Progenitor cell of endocrine pancreas (in vitro differentiated cells): ENCODE measurements at places on chromosomes 4 and X. TPM values are rescaled to one million over a fixed set of nuclear protein-coding genes. Genes with fewer than 3 reads are reported as not detected.

SPANXC gene
- total RNA-seq = not detected in 2 replicates

- no peaks in the 10 kb centered on the region for H3K27me3 ChIP-seq
- no peak overlapping the region for H3K27ac ChIP-seq
- no peak for DNase-seq
- H3K4me1 ChIP-seq = peaks cover 4% of the 10 kb centered on the region
- no peaks in the 10 kb centered on the region for H3K36me3 ChIP-seq
Measured at GRCh38 chr4:165394275-165394674, 15.5 kb downstream of the CPE start.

GRCh38 chrX:41515376-41515775, 68.2 kb downstream of the NYX start:
- H3K4me3 ChIP-seq = no peak overlapping the region
- no peak overlapping the region for H3K27ac ChIP-seq
- DNase-seq = no peak
- peaks cover 3% of the 10 kb centered on the region for H3K36me3 ChIP-seq
- H3K27me3 ChIP-seq = no peaks in the 10 kb centered on the region

DNA sequence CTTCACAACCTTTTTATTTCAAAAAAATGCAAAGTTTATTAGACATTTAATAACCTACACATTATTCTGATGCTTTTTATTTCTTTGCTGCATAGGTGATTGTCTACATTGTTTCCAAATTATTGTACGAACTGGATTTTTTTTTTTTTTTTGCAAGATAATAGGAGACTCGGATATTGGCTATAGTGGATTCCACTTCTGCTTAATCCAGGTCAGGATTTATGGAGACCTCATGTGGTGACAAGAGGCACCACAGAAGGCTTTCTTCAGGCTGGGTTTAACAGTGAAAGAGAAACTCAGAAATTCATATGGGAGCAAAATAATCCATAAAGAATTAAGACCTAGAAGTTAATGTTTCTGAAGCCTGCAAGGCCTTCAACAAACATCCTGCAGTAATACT, 2.4 kb upstream of the SLIT2 start:
- H3K4me3 ChIP-seq = no peak overlapping the region
- no peak for DNase-seq
- no peak overlapping the region for H3K27ac ChIP-seq
- H3K36me3 ChIP-seq = no peaks in the 10 kb centered on the region

HAND2 gene
- total RNA-seq = 2.5 and 3.9 TPM in 2 replicates

GRCh38 chrX:47844117-47844516, 7.4 kb downstream of the ZNF81 start:
- H3K27ac ChIP-seq = no peak overlapping the region
- no peak overlapping the region for H3K4me3 ChIP-seq
- peaks cover 11% of the 10 kb centered on the region for H3K4me1 ChIP-seq
- H3K36me3 ChIP-seq = peaks cover 7% of the 10 kb centered on the region
- DNase-seq = no peak
- H3K27me3 ChIP-seq = no peaks in the 10 kb centered on the region

SERPINA7 gene
- not detected in 2 replicates for total RNA-seq

GRCh38 chrX:126820700-126821420, 1.3 kb downstream of the PRR32 start:
- H3K4me1 ChIP-seq = peaks cover 3% of the 10 kb centered on the region
- no peak overlapping the region for H3K27ac ChIP-seq
- H3K27me3 ChIP-seq = no peaks in the 10 kb centered on the region
- H3K4me3 ChIP-seq = no peak overlapping the region
- no peak for DNase-seq

DNA sequence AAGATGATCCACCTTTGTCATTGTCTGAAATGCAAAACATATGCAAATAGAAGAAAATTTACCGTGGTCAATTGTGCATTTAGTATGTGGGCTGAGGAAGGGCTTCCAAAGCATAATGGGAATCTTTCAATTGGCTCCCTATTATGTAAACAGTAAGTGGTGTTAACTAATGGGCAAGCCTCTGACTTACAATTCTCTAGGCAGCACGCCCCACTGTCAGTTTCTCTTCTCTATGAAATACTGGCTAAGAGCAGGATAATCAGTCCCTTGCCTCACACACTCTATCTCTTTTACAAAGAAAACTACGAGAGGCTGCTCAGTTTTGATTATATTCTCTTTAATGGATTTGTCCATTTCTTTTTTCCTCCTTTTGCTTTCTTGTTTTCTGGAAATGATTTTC, 1272.6 kb downstream of the PCDH19 start:
- H3K36me3 ChIP-seq = no peaks in the 10 kb centered on the region
- H3K27me3 ChIP-seq = no peaks in the 10 kb centered on the region
- H3K4me3 ChIP-seq = no peak overlapping the region
- H3K27ac ChIP-seq = no peak overlapping the region
- DNase-seq = no peak

DNA sequence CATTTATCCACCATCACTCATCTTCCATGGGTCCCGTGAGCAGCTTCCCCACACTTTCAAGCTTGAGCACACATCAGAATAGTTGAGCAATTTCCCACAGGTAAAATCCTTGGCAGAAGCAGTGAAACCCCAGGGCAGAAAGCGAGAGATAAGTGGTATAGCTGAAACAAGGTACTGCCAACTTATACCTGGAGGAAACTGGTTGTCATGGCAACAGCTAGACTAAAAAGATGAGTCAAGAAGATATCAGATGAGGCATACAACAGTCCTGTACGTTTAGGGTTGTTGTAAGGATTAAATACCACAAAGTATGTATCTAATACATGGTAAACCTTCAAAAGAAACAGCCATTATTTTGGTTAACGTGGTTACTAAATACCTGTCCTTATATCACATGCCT, 66.9 kb upstream of the PHOX2B start:
- H3K27me3 ChIP-seq = peaks cover 64% of the 10 kb centered on the region
- no peak overlapping the region for H3K4me3 ChIP-seq
- no peak overlapping the region for H3K27ac ChIP-seq
- DNase-seq = no peak
- no peaks in the 10 kb centered on the region for H3K36me3 ChIP-seq
- no peaks in the 10 kb centered on the region for H3K4me1 ChIP-seq

DNA sequence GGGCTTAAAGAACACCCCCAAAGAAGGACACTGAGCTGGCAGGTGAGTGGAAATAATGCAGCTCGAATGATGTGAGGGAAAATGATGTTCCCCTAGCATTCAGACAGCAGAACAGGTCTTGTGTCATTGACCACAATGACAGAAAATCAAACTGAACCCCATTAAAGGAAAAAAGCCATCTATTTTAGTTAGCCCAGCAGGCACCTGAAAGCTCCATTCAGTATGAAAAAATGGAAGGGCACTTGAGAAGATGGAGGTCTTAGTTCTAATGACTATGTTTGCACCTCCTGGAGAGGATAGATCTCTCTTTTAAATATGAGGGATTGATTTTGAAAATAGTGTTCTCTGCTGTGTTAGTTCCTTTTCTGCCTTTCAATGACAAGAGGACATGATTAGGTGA, 323.1 kb downstream of the NKX6-1 start:
- H3K27me3 ChIP-seq = no peaks in the 10 kb centered on the region
- no peaks in the 10 kb centered on the region for H3K36me3 ChIP-seq
- H3K4me1 ChIP-seq = peaks cover 10% of the 10 kb centered on the region

IL13RA1 gene
- 29.9 and 30.8 TPM in 2 replicates for total RNA-seq

GRCh38 chr4:153146961-153147360, 57.3 kb upstream of the TRIM2 start:
- H3K27me3 ChIP-seq = peaks cover 18% of the 10 kb centered on the region
- no peak overlapping the region for H3K27ac ChIP-seq
- no peak for DNase-seq
- H3K4me1 ChIP-seq = peaks cover 12% of the 10 kb centered on the region

DNA sequence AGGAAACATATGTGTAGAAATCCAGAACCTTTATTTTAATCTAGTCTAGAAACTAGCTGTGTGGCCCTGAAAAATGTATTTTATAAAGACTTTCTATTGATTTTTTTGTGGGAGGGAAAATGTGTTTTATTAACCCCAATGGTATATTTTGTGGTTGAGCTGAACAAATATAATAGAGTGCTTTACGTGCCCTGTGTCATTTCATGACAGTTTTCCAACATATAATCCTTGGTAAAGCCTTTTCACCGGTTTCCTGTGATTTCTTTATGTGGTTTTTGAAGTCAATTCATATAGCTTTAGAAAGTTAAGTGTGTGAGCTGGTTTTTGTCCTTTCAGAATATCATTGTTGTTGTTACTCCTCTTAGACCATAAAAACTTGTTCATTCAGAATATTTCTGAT, 375.7 kb downstream of the ADGRL3 start:
- no peaks in the 10 kb centered on the region for H3K4me1 ChIP-seq
- DNase-seq = no peak
- no peak overlapping the region for H3K27ac ChIP-seq
- H3K36me3 ChIP-seq = no peaks in the 10 kb centered on the region

SCML1 gene
- 3.7 and 4.6 TPM in 2 replicates for total RNA-seq
